ENCODE measurements at places on chromosomes 4 and X.

- DNase-seq = no peak
Observed at GRCh38 chr4:109156356-109156755, 146.1 kb downstream of the COL25A1 start.

GRCh38 chr4:18798123-18798522 is 776.6 kb upstream of the LCORL start:
- DNase-seq = no peak

GRCh38 chrX:23557070-23557469 is 110.2 kb upstream of the PRDX4 start:
- DNase-seq = no peak

GRCh38 chr4:140789759-140790158 is 33.6 kb upstream of the TBC1D9 start:
- no peak for DNase-seq

DNA sequence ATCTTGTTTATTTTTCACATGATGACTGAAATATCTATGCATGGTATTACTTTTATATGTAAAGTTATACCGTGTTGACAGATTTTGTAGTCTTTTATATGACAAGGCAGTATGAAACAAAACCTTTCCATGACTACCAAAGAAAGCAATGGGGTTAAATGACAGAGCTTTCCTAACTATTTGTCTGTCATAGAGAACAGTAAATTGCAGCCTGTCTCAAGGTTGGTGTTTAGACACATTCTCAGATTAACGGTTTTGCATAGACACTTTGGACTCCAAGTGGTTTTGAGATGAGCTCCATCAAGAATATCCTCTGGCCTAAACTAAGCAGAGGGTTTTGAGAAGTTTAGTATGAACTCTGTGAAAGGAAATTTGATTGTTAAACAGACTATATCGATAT is 180.7 kb upstream of the TENM3 start:
- DNase-seq = no peak

DNA sequence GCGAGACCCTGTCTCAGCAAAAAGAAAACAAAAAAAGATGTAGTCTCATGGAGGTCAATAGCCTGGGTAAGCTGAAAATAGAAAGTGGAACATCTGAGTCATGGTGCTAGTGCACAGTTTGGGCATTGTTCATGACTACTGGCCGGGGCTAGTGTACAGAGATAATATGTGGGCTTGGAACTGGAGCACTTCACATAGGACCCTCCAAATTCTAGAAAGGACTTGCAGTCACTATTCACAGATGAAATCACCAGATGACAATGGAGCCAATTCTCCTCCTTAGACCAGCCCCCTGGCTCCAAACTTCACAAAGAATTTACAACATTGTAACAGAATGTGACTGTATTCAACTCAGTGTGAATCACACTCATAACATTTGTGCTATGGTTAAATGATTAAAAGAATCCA is 367.8 kb upstream of the SLC7A11 start:
- DNase-seq = no peak

GRCh38 chrX:148385471-148385870 is 114.9 kb upstream of the AFF2 start:
- no peak for DNase-seq

- DNase-seq = no peak
Observed at GRCh38 chr4:177546745-177547144, 104.5 kb upstream of the AGA start.

- DNase-seq = no peak
Observed at GRCh38 chr4:23291139-23291538, 598.4 kb downstream of the GBA3 start.

GRCh38 chr4:139606579-139607501 is 50.8 kb upstream of the SETD7 start:
- DNase-seq = no peak

- no peak for DNase-seq
Observed at GRCh38 chr4:109211671-109212070, 90.8 kb downstream of the COL25A1 start.

GRCh38 chrX:120794525-120794975 is 81.1 kb downstream of the CT47B1 start:
- DNase-seq = no peak

- DNase-seq = no peak
Observed at GRCh38 chrX:70808942-70809940, 99.3 kb downstream of the TEX11 start.

DNA sequence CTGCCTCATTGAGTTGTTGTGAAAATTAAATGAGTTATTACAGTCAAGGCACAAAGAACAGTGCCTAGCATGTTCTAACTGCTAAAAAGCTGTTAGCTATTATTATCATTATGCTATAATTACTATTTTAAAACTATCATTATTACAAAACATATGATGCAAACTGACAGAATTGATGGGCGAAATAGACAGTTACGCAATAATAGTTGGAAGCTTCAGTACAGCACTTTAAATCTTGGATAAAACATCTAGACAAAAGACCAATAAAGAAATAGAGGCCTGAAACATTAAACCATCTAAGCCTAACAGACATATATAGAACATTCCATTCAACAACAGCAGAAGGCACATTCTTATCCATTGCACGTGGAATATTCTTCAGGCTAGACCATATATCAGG is 73.0 kb downstream of the TAB3 start:
- DNase-seq = no peak

GRCh38 chr4:147137280-147137679 is 191.6 kb upstream of the TTC29 start:
- no peak for DNase-seq

- no peak for DNase-seq
Observed at GRCh38 chr4:75995727-75996126, 5.0 kb upstream of the SDAD1 start.

DNA sequence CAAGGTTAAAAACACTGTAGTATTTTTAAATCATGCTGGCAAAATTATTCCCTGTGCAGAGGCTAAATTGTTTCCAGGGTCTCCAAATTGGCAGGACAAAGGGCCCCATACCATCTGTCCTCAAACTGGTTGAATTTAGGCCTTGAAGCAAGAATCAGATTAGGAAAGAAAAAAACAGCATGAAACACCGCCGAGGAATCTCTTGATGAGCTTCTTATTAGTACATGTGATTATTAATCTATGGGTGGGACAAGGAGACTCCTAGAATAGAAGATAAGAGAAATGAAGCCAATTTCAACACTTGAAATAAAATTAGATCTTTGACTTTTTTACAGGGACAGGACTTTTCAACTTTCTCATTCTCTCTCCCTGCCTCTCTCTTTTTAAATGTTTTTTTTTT is 7.1 kb upstream of the CLNK start:
- no peak for DNase-seq

Measured in stimulated activated CD4-positive, alpha-beta T cell treated with anti-CD3 and anti-CD28 coated beads, Interleukin-1b, Interleukin-23, amount 100 ng/mL, for 1 hour (primary cell).